Breast epithelium (tissue), 4 donors: ENCODE measurements at places on chromosomes 6 and 20. TPM values are rescaled to one million over a fixed set of nuclear protein-coding genes. Genes with fewer than 3 reads are reported as not detected.

DNA sequence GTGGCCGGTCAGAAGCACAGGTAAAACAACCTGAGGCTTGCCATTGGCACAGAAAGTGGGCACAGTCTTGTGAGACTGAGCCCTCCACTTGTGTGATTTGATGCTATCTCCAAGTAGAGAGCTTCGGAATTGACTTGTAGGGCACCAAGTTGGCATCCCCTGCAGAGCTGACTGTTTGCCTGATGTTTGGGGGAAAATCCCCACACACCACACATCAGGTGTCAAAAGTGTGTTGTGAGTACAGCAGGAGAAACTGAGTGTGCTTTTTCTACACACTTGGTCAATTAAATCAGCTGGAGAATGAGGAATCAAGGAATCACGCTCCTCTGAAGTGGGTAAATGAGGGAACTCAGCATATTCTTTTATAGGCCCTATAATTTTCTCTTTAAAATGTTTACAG lies 989 bp downstream of the SERINC3 start:
- DNase-seq: no peak
- peaks cover 3% of the 10 kb centered on the region for H3K4me1 ChIP-seq
- H3K27ac ChIP-seq: peak overlapping the region; percentile 100
- H3K4me3 ChIP-seq: peak overlapping the region; percentile 98

- no peaks in the 10 kb centered on the region for H3K36me3 ChIP-seq
- no peak overlapping the region for H3K27ac ChIP-seq
- DNase-seq: no peak
- H3K27me3 ChIP-seq: no peaks in the 10 kb centered on the region
Measured at GRCh38 chr20:43404878-43405277, 52.8 kb upstream of the SRSF6 start.

DNA sequence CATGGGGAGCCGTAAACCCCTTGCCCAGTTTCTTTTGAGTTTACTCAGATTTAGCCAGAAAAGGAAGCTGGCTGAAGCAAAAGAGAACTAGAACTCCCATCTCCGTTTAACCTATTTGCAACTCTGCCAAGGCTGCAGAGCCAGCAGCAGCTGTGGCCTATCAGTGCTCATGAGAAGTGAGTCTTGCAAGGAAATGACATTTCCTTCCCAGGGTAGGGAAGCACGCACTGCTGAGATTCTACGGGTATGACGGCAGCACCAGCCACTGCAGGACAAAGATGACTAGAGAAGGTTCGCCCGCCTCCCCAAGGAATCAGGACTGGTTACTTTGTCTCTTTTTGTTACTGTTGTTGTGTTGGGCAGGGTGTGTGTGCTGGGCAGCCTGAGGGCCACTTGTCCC lies 47.6 kb downstream of the PPP1R3G start:
- no peak overlapping the region for H3K4me3 ChIP-seq
- no peaks in the 10 kb centered on the region for H3K4me1 ChIP-seq
- no peak for DNase-seq
- no peaks in the 10 kb centered on the region for H3K36me3 ChIP-seq
- H3K27ac ChIP-seq: peak overlapping the region; percentile 69
- H3K27me3 ChIP-seq: no peaks in the 10 kb centered on the region

GRCh38 chr6:101150226-101150625 lies 243.3 kb upstream of the GRIK2 start:
- H3K4me1 ChIP-seq: no peaks in the 10 kb centered on the region
- no peak for DNase-seq
- no peak overlapping the region for H3K4me3 ChIP-seq
- H3K36me3 ChIP-seq: no peaks in the 10 kb centered on the region
- no peak overlapping the region for H3K27ac ChIP-seq

The LHFPL5 gene
- not detected for total RNA-seq

The BPIFA1 gene
- total RNA-seq: not detected

DNA sequence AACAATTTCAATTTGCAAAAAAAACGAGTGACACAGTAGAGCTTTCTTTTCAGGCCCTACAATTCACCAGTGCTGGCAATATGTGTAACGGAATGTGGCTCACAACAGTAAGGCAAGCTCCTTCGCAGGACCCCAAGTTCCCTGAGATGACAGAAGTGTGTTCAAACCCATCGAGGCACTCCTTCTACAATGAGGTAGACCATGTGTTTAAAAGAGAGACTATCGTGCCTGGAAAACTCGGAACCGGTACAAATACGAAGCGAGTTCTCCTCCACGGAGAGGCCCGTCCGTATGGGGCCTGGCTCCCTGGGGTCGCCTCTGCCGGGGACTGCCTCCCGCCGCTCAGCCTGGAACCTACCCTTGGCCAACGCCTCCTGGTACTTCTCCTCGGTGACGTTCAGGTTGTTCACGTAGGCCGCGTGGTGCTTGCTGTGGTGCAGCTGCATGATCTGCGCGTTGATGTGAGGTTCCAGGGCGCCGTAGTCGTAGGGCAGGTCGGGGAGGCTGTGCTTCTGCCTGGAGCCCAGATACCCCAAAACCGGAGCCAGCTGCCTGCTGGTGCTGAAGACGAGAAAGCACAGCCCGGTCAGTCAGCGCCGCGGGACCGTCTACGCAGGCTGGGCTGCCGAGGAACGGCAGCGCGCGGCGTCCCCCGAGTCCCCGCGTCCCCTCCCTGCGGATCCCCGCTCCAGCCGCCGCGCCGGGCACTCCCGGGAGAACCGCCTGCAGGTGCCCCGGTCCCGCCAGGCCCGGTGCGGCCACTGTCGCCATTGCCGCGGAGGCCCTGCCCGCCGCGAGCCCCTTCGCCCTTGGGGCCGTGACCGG lies 526 bp downstream of the SOD2 start:
- H3K4me1 ChIP-seq: no peaks in the 10 kb centered on the region
- H3K4me3 ChIP-seq: peak overlapping the region; percentile 94
- DNase-seq: no peak
- H3K27ac ChIP-seq: peak overlapping the region; percentile 93
- H3K27me3 ChIP-seq: no peaks in the 10 kb centered on the region

DNA sequence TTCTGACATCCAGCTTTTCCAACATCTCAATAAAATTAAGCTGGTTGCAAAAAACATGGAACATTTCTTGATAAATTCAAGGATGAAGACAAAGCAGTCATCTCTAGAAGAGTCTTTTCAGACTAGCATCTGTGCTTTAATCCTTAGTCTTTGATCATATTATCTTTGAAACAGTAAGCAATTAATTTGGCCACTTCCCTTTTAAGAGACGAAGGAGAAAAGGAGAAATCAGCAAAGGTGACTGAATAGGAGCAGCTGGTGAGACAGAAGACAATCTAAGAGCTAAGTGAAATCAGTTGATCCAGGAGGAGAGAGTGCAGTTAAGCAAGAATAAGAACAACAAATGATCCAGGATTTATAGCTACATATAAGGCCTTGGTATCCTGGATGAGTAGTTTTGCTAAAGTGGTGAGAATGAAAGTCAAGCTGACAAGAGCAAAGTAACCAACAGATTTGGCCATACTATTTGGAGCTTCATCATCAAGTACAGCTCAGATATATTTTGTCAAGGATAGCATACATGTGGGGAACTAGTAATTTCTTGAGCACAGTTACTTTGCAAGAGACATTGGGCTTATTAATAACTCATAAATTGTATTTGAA lies 215.5 kb downstream of the ADGB start:
- no peak overlapping the region for H3K4me3 ChIP-seq
- no peak overlapping the region for H3K27ac ChIP-seq
- no peaks in the 10 kb centered on the region for H3K4me1 ChIP-seq
- no peak for DNase-seq

- H3K27me3 ChIP-seq: no peaks in the 10 kb centered on the region
- no peak overlapping the region for H3K27ac ChIP-seq
- H3K4me3 ChIP-seq: no peak overlapping the region
- no peak for DNase-seq
- no peaks in the 10 kb centered on the region for H3K36me3 ChIP-seq
Measured at GRCh38 chr20:24309596-24309995, 159.8 kb upstream of the SYNDIG1 start.

- H3K27ac ChIP-seq: no peak overlapping the region
- H3K27me3 ChIP-seq: peaks cover 12% of the 10 kb centered on the region
- no peaks in the 10 kb centered on the region for H3K36me3 ChIP-seq
Measured at GRCh38 chr6:169838346-169839028, 87.1 kb downstream of the ERMARD start.

GRCh38 chr20:39660226-39660625 lies 698.1 kb downstream of the DHX35 start:
- DNase-seq: no peak
- no peaks in the 10 kb centered on the region for H3K36me3 ChIP-seq
- H3K4me1 ChIP-seq: no peaks in the 10 kb centered on the region
- no peak overlapping the region for H3K27ac ChIP-seq
- H3K27me3 ChIP-seq: no peaks in the 10 kb centered on the region
- no peak overlapping the region for H3K4me3 ChIP-seq

The PSORS1C2 gene
- total RNA-seq: not detected

- H3K4me3 ChIP-seq: no peak overlapping the region
- DNase-seq: no peak
- peak overlapping the region; percentile 100 for H3K27ac ChIP-seq
- no peaks in the 10 kb centered on the region for H3K27me3 ChIP-seq
- no peaks in the 10 kb centered on the region for H3K36me3 ChIP-seq
Measured at GRCh38 chr20:47354714-47355488, 1.6 kb downstream of the ZMYND8 start.

DNA sequence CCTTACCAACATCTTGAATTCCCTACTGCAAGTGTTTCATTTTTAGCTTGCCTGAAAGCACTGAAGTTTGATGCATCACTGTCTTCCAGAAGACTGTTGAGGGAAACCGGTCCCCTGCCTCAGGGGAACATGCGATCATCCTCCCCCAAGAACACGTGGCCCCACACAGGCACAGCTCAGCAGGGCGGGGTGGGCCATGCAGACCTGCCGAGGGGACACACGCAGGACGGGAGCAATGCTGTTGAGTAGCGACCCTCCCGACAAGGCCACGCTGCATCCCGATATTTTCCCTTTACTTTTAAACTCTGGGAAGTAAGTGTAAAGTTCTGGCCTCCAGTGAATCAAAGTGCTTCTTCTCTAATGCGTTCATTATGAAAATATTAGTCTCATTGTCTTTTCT lies 59.3 kb upstream of the XRN2 start:
- H3K27ac ChIP-seq: no peak overlapping the region
- no peaks in the 10 kb centered on the region for H3K4me1 ChIP-seq
- no peak for DNase-seq
- no peak overlapping the region for H3K4me3 ChIP-seq
- H3K36me3 ChIP-seq: no peaks in the 10 kb centered on the region

DNA sequence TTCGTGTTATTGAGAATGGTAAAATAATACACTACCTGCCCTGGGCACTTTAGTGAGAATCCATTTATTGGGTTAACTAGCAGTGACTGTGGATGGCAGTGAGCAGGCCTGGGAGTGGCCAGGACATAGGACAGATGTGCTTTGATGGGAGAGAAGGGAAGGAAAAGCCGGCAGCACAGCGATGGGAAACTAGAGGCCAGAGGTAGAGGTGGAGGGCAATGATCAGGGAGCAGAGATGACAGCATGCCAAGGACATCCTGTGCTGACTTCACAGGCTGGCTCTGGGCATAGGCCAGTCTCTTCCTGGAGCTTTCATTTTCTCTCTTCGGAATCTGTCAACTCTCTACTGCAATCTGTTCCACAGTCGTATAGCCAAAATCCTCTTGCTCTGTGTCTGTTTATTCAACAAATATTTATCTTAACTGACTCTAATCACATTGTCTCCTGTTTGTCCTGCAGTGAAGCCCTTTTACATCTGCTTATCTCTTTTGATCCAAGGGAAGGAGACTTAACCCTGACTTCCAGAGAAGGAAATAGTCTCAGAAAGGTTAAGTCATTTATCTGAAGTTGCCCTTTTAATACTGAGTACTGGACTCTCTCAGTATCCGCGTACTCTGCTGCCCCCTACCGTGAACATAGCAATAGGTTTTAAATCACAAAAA lies 18.4 kb upstream of the MMP24 start:
- peak; percentile 55 for DNase-seq
- no peaks in the 10 kb centered on the region for H3K36me3 ChIP-seq
- peak overlapping the region; percentile 73 for H3K27ac ChIP-seq
- H3K27me3 ChIP-seq: no peaks in the 10 kb centered on the region

GRCh38 chr6:13941902-13942301 lies 17.1 kb downstream of the RNF182 start:
- no peak overlapping the region for H3K4me3 ChIP-seq
- H3K27me3 ChIP-seq: no peaks in the 10 kb centered on the region
- no peak overlapping the region for H3K27ac ChIP-seq
- no peak for DNase-seq
- no peaks in the 10 kb centered on the region for H3K36me3 ChIP-seq
- no peaks in the 10 kb centered on the region for H3K4me1 ChIP-seq
